ENCODE measurements at places on chromosomes 12 and 14. TPM values are rescaled to one million over a fixed set of nuclear protein-coding genes. Genes with fewer than 3 reads are reported as not detected.

C12orf60 gene
- 3.6 TPM for total RNA-seq

PAX9 gene
- under 0.01 TPM for total RNA-seq

CD4 gene
- 2.3 TPM for total RNA-seq

GDF3 gene
- not detected for total RNA-seq

SIX1 gene
- total RNA-seq, result 0.47 TPM

- no peak for DNase-seq
These were observed 99.9 kb downstream of the RAD51B start for GRCh38 chr14:67919259-67920032.

DNA sequence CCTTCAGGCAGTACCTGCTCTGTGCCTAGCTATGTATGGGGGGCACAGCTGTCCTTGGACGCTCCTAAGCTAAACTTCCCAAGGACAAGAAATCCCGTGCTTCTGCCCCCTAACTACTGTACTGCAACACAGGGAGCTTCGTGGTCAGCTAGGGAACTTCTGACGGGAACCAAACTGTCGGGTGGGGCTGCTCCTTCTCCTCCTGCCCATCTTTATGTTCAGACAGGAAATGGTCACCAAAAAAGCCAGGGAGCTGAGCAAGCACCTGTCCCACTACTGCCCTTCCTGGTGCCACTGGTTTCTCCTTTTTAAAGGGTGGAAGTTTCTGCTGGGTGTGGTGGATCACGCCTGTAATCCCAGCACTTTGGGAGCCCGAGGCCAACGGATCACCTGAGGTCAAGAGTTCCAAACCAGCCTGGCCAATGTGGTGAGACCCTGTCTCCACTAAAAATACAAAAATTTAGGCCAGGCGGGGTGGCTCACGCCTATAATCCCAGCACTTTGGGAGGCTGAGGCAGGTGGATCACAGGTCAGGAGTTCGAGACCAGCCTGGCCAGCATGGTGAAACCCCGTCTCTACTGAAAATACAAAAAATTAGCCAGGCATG is 26.6 kb downstream of the PXN start:
- DNase-seq, result no peak

DNA sequence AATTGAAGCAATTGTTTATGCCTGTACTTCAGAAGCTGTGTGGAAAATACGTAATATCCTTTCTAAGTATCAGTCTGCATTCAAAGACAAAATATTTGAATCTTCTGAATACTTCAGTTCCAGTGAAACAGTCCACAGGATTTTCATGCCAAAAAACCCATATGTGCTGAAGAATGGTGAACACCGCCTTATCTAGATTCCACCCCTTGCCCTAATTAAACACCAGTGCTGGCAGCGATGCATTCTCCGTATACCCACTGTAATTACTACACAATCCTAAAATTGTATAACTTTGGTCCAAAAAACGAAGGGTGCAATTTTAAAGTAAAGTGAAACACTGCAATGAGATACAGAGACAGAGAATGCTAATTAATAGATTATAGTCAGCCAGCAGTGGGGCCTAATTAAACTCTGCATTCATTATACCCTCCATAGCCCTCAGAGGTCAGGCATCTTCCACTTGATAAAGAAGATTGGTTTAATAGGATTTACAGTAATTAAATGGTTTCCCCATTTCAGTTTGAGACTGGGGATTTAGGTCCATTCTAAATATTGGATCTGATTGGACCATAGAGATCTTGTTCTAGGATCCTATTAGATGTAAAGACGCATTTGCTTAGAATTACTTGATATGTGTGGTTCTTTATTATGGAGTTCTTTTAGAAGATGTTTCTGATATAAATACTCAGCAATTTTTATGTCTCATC is 43.9 kb downstream of the ERC1 start:
- DNase-seq, result no peak

DNA sequence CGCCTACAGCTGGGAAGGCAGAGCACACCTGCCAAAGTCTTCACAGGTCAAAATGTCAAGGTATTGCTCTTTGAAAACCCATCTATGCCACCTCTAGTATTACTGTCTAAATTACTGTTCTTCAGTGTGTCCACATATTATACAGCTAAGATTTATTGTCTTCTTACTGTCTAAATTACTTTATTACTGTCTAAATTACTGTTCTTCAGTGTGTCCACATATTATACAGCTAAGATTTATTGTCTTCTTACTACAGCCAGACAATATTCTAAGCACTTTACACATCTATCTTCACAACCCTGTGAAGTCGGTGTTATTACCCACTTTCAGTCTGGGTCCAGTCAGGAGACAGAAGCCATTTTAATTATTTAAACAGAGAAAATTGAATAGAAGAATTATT is 173.9 kb downstream of the MYRFL start:
- no peak for DNase-seq

GRCh38 chr12:115230606-115231005 is 546.6 kb upstream of the TBX3 start:
- DNase-seq, result no peak

DNA sequence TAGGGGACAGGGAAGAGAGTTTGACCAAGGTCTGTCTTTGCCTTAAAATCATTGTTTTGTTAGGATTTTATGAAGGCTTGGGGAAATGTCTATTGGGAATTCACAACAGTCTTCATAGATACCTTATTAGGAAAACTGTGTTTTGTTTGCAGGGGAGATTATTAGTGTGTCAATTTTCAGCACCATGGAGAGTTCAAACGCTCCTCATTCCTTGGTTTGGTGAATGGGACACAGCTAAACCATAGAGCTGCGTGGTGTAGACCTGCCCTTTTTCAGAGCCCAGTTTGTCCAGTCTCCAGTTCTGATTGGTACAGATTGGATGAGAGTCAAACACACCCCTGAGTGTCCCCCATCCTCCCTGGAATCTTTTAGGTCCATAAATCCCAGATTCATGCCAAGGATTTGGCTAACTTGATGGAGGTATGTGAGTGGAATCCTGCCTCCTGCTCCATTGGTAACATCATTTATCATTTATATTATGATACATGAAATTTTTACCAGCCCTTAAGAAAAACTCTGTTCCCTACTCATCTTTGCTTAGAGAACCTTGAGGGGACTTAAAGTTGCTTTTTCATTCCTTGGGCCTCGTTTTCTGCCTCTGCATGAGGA is 12.0 kb downstream of the NGDN start:
- no peak for DNase-seq

- no peak for DNase-seq
These were observed 190.8 kb upstream of the TMEM132C start for GRCh38 chr12:128076188-128076587.

DNA sequence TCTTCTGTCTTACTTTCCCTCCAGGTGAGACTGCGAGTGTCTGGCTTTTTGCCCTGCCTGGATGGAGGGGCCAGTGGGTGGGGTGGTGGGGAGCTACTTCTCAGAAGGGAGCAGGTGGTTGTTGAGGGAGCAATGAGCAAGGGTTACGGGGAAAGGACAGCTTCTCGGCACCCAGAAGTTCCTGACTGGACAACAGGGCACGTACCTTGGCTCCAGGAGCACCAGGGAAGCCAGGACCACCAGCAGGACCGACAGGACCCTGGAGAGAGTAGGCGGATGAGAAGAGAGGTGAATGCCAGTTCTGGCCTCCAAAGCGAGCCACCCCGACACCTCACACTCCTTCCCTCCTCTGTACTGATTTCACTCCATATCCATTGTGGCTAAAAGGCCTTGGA is 15.3 kb downstream of the COL2A1 start:
- DNase-seq, result no peak

GRCh38 chr14:32808644-32809043 is 130.0 kb upstream of the NPAS3 start:
- DNase-seq, result no peak
